ENCODE measurements at places on chromosomes 1 and 21. TPM values are rescaled to one million over a fixed set of nuclear protein-coding genes. Genes with fewer than 3 reads are reported as not detected.

STUM gene
- not detected for total RNA-seq

ACTL8 gene
- total RNA-seq, result not detected

RIMS3 gene
- not detected for total RNA-seq

ALPL gene
- not detected for total RNA-seq

CR1L gene
- not detected for total RNA-seq

FGR gene
- total RNA-seq, result not detected

C4BPB gene
- total RNA-seq, result not detected

SPATA21 gene
- total RNA-seq, result not detected

PCP4 gene
- total RNA-seq, result not detected

EFNA3 gene
- total RNA-seq, result 1.4 TPM

CXADR gene
- total RNA-seq, result not detected

DNA sequence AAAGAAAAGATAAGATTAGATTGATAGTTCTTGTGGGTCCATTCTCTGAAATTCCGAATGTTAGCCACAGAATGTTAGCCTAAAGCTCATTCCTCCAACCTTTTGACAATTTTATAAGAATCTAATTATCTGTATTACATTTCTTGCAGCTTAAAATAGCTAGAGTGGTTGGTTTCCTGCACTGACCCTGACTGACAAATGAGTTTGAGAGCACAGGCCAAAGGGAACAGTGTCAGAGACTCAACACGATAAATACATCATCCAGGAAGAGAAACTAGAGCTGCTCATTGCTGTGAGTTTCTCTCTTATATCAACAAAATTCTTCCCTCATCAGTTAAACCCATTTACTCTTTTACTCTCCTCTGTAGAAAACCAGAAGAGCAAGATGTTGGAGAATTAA is 82.1 kb upstream of the PPM1J start:
- H3K36me3 ChIP-seq, result no peaks in the 10 kb centered on the region
- H3K4me1 ChIP-seq, result peaks cover 5% of the 10 kb centered on the region
- no peak overlapping the region for H3K4me3 ChIP-seq
- no peak for DNase-seq
- no peaks in the 10 kb centered on the region for H3K27me3 ChIP-seq
- no peak overlapping the region for H3K27ac ChIP-seq

DNA sequence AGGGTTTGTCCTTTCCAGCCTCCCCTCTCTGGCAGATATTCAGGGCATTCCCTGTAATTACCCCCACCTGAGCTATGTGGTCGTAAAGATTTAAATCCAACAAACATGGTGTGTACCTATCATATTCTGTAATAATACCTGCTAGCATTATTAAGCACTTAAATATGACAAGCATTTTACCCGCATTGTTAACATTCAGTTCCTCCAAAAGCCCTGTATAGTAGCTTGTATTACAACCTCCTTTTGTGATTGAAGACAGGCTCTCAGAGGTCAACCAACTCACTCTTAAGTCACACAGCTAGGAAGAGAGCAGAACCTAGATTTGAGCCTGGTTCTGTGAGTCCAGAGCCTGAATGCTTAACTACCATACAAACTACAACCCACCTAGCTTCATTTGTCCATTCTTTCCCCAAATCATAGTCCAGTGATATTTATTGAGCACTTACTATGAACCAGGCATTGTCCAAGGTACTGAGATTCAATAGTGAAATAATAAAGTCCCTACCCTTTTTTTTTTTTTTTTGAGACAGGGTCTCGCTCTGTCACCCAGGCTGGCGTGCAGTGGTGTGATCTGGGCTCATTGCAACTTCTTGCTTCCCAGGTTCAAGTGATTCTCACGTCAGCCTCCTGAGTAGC is 13.8 kb upstream of the KDM4A start:
- DNase-seq, result no peak
- H3K4me1 ChIP-seq, result no peaks in the 10 kb centered on the region
- no peak overlapping the region for H3K4me3 ChIP-seq
- H3K27ac ChIP-seq, result no peak overlapping the region
- no peaks in the 10 kb centered on the region for H3K36me3 ChIP-seq

- H3K36me3 ChIP-seq, result no peaks in the 10 kb centered on the region
- peaks cover 10% of the 10 kb centered on the region for H3K4me1 ChIP-seq
- H3K4me3 ChIP-seq, result no peak overlapping the region
- H3K27me3 ChIP-seq, result no peaks in the 10 kb centered on the region
These were observed 4.6 kb upstream of the CDCP2 start for GRCh38 chr1:54157401-54157800.

DNA sequence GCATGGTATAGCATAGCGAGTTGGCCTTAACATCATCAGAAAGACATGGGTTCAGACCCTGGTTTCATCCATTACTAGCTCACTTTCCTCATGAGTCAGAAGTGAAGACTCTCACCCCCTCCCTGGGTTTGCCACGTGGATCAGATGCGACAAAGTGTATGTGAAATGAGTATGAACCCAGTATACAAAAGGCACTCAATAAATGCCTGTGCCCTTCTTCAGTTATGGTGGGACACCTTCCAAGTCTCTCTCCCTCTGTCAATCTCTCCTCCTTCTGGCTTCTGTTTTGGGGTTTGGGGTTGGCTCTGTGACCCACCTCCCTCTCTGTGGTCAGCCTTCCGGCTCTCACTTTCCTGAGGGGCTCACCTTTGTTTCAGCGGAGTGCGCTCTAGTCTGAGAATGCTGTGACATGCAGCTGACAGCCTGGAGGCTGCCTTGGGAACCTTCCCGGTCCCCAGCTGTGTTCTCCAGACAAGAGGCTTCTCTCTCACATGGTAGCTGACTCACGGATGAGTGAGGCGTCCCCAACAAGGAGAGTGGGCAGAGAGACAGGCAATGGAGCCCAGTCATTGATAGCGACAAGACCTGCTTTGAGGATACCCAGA is 155.0 kb upstream of the EDN2 start:
- DNase-seq, result peak; percentile 94
- H3K27me3 ChIP-seq, result no peaks in the 10 kb centered on the region
- H3K4me1 ChIP-seq, result peaks cover 17% of the 10 kb centered on the region
- peak overlapping the region; percentile 87 for H3K27ac ChIP-seq

- no peak overlapping the region for H3K27ac ChIP-seq
- H3K27me3 ChIP-seq, result no peaks in the 10 kb centered on the region
- no peaks in the 10 kb centered on the region for H3K4me1 ChIP-seq
- H3K36me3 ChIP-seq, result no peaks in the 10 kb centered on the region
- DNase-seq, result peak; percentile 35
These were observed 391.0 kb downstream of the OMA1 start for GRCh38 chr1:58155418-58156123.

DNA sequence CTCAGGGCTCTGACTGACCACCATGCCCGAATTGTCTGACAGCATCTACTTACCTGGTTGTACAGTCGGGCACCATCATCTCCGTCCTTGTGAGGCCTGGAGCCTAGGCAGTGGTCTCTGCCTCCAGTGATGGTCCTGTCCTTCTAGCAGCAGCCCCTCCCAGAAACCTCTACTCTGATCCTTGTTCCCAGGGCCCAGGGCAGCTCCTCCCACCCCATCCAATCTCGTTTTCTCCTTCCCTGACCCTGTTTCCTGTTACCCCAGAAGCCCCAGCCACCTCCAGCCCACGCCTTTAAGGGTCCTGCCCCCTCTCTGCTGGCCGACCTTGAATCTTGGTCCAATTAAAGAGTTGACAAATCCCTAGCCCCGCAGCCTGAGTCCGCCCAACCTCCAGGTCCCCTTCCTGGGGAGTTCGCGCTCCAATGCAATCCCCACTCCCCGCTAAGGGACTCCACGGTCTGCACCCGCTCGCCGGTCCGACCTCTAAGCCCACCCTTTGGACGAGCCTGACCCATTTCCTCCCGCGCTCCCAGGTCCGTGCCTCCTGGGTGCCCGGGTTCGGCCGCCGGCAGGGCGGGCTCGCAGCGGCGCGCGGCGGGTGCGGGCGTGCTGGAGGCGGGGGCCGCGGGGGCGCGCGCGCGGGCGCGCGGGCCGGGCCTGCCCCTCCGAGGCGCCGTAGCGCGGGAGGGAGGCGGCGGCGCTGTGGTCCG is at the start of gene B4GALT2:
Gene B4GALT2 (plus strand): TSS at position 660 of the 710 bp plus-strand sequence. CDS start 1,951 bp downstream, outside the sequence.
- peaks cover 28% of the 10 kb centered on the region for H3K4me1 ChIP-seq
- no peaks in the 10 kb centered on the region for H3K27me3 ChIP-seq
- H3K27ac ChIP-seq, result peak within 1 kb of the TSS; percentile 80
- peak; percentile 78 for DNase-seq

- H3K27ac ChIP-seq, result no peak overlapping the region
- DNase-seq, result no peak
- H3K4me1 ChIP-seq, result no peaks in the 10 kb centered on the region
- peaks cover 14% of the 10 kb centered on the region for H3K27me3 ChIP-seq
These were observed 91.9 kb downstream of the IGSF21 start for GRCh38 chr1:18199462-18199861.

GRCh38 chr21:35637431-35637830 is 422.9 kb downstream of the SETD4 start:
- H3K27ac ChIP-seq, result no peak overlapping the region
- DNase-seq, result peak; percentile 86

DNA sequence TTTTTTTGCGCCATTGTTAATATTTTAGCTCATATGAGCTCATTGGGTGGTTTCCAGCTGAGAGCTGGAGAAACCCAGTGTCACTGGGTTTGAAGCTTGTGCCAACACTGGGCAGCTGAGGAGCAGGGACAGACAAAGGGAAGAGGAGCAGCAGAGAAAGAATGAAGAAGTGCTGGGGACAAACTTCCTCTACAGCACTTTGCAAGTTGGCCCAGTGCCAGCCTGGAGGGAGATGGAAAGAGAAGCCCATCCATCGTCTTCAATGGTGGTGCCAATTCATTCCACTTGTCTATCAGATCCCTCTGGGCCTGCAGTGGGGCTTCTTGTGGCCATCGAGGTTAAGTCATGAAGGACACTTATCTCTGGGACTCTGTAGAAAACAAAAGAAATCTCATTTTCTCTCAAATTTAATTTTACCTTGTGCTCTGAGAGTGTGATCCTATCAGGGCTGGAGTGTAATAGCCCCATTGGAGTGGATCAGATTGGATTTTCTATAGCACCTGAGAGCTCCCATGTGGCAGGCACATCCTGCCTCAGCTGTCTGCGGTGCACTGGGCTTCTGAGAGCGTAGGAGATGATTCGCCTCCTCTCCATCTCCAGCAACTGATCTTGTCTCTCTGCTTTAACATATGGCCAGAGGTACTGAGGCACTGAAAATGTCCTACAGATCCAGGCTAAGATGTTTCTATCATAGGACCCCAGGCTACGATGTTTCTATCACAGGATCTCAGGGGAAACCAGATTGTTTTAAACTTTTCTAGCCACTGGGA is 114.7 kb downstream of the TNR start:
- no peak for DNase-seq
- H3K4me3 ChIP-seq, result no peak overlapping the region
- no peak overlapping the region for H3K27ac ChIP-seq
- no peaks in the 10 kb centered on the region for H3K27me3 ChIP-seq
- no peaks in the 10 kb centered on the region for H3K36me3 ChIP-seq

GRCh38 chr1:42817976-42818375 is 779 bp upstream of the SVBP start:
- no peaks in the 10 kb centered on the region for H3K36me3 ChIP-seq
- peaks cover 21% of the 10 kb centered on the region for H3K4me1 ChIP-seq
- no peak for DNase-seq
- no peak overlapping the region for H3K27ac ChIP-seq
- peak overlapping the region; percentile 85 for H3K4me3 ChIP-seq
- H3K27me3 ChIP-seq, result no peaks in the 10 kb centered on the region

DNA sequence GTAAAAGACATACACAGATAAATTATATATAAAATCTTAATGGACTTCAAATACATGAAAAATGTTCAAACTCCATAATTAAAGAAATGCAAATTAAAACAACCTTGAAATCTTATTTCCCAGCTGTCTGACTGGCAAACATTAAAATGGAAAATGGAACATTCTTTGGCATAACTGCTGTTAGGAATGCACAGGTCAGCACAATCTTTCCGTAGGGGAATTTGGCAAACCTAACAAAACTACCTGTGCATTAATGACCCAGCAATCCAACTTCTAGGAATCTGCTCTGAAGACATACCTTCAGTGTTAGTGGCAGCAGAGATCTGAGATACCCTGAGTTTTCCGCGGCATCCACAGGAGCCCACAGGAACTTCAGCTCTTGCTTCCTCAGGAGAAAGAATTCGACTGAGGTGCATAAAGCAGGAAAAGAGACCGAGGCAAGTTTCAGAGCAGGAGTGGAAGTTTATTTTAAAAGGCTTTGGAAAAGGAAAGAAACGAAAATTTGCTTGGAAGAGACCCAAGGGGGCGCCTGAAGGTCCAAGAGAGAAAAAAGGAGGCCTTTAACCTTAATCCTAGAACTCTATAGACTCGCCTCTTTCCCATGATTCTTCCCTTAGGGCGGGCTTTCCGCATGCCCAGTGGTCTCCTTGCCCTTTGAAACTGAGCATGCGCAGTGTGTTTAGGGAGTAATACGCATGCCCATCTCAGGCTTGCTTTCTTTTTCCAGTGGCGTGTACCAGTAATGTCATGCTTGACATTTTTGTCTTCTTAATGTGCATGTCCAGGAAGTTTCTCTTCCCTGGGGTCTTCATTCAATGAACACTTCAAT is 24.8 kb downstream of the LYPD8 start:
- no peaks in the 10 kb centered on the region for H3K36me3 ChIP-seq
- no peaks in the 10 kb centered on the region for H3K4me1 ChIP-seq
- no peaks in the 10 kb centered on the region for H3K27me3 ChIP-seq
- no peak overlapping the region for H3K27ac ChIP-seq
- DNase-seq, result peak; percentile 17

GRCh38 chr1:35377555-35377954 is 109.0 kb downstream of the ZMYM4 start:
- H3K4me1 ChIP-seq, result peaks cover 12% of the 10 kb centered on the region
- peak; percentile 69 for DNase-seq
- H3K27me3 ChIP-seq, result no peaks in the 10 kb centered on the region
- H3K36me3 ChIP-seq, result 0 out of 2 replicates have a peak, but pooled peaks cover 7% of the 10 kb centered on the region
- H3K27ac ChIP-seq, result peak overlapping the region; percentile 50

GRCh38 chr1:222165629-222166028 is 382.3 kb downstream of the HHIPL2 start:
- no peaks in the 10 kb centered on the region for H3K36me3 ChIP-seq
- DNase-seq, result no peak
- no peak overlapping the region for H3K4me3 ChIP-seq
- peaks cover 22% of the 10 kb centered on the region for H3K4me1 ChIP-seq
- no peaks in the 10 kb centered on the region for H3K27me3 ChIP-seq

GRCh38 chr1:51839094-51839493 is 39.4 kb downstream of the NRDC start:
- H3K27me3 ChIP-seq, result no peaks in the 10 kb centered on the region
- H3K27ac ChIP-seq, result no peak overlapping the region
- H3K4me1 ChIP-seq, result no peaks in the 10 kb centered on the region
- no peak overlapping the region for H3K4me3 ChIP-seq
- peaks cover 42% of the 10 kb centered on the region for H3K36me3 ChIP-seq
- DNase-seq, result no peak

DNA sequence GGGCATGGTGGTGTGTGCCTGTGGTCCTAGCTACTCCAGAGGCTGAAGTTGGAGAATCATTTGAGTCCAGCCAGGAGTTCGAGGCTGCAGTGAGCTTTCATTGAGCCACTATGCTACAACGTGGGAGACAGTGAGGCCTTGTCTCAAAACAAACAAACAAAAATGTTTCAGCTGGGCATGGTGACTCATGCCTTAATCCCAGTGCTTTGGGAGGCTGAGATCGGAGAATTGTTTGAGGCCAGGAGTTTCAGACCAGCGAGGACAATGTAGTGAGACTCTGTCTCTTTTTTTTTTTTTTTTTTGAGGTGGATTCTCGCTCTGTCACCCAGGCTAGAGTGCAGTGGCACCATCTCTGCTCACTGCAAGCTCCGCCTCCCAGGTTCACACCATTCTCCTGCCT is 5.0 kb upstream of the RPL5 start:
- no peak overlapping the region for H3K27ac ChIP-seq
- H3K4me3 ChIP-seq, result no peak overlapping the region
- no peaks in the 10 kb centered on the region for H3K4me1 ChIP-seq
- H3K27me3 ChIP-seq, result no peaks in the 10 kb centered on the region

GRCh38 chr1:231193710-231194340 is 32.0 kb downstream of the TRIM67 start:
- H3K36me3 ChIP-seq, result no peaks in the 10 kb centered on the region
- DNase-seq, result no peak
- H3K4me3 ChIP-seq, result no peak overlapping the region
- H3K27ac ChIP-seq, result no peak overlapping the region
- 0 out of 2 replicates have a peak, but pooled peaks cover 6% of the 10 kb centered on the region for H3K27me3 ChIP-seq
- H3K4me1 ChIP-seq, result no peaks in the 10 kb centered on the region
